ENCODE measurements at places on chromosomes 6 and 20.

- DNase-seq = no peak
- H3K27me3 ChIP-seq = no peaks in the 10 kb centered on the region
- H3K4me3 ChIP-seq = no peak overlapping the region
- no peaks in the 10 kb centered on the region for H3K36me3 ChIP-seq
- H3K4me1 ChIP-seq = no peaks in the 10 kb centered on the region
- H3K27ac ChIP-seq = no peak overlapping the region
These were observed 54.7 kb downstream of the NDUFAF5 start for GRCh38 chr20:13839421-13840092.

GRCh38 chr6:52877168-52877567, 32.3 kb downstream of the GSTA3 start:
- H3K27me3 ChIP-seq = no peaks in the 10 kb centered on the region
- H3K27ac ChIP-seq = no peak overlapping the region
- H3K4me3 ChIP-seq = no peak overlapping the region

GRCh38 chr20:62159839-62160238, 16.3 kb downstream of the SS18L1 start:
- DNase-seq = no peak
- H3K27me3 ChIP-seq = no peaks in the 10 kb centered on the region
- H3K4me1 ChIP-seq = no peaks in the 10 kb centered on the region
- H3K4me3 ChIP-seq = no peak overlapping the region
- H3K36me3 ChIP-seq = peaks cover 65% of the 10 kb centered on the region
- H3K27ac ChIP-seq = no peak overlapping the region

DNA sequence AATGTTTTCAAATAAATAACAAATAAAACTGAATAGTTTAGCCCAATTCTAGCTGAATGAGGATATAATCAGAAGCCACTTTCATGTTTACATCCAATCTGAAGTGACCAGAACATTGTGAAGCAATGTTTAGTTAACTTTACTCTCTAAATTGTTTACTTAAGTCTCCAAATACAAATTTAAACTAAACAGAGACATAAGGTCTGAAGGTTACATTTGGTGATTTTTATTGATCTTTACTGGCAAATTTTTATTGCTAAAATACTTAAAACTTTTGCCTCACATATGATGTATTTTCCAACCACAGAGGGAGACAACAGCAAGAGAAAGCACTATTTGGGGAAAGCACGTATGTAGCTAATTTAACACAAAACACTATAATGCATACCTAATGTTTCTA, 106.8 kb upstream of the THEMIS start:
- H3K27ac ChIP-seq = no peak overlapping the region
- no peak overlapping the region for H3K4me3 ChIP-seq
- H3K36me3 ChIP-seq = no peaks in the 10 kb centered on the region
- H3K4me1 ChIP-seq = no peaks in the 10 kb centered on the region
- no peak for DNase-seq

GRCh38 chr6:31657406-31658157, 1.9 kb downstream of the APOM start:
- DNase-seq = no peak
- H3K27me3 ChIP-seq = no peaks in the 10 kb centered on the region
- H3K4me3 ChIP-seq = no peak overlapping the region
- H3K4me1 ChIP-seq = peaks cover 70% of the 10 kb centered on the region
- H3K36me3 ChIP-seq = peaks cover 34% of the 10 kb centered on the region
- no peak overlapping the region for H3K27ac ChIP-seq

GRCh38 chr6:160427312-160428068, 79.3 kb downstream of the SLC22A3 start:
- H3K36me3 ChIP-seq = no peaks in the 10 kb centered on the region
- no peak for DNase-seq
- H3K27me3 ChIP-seq = no peaks in the 10 kb centered on the region

DNA sequence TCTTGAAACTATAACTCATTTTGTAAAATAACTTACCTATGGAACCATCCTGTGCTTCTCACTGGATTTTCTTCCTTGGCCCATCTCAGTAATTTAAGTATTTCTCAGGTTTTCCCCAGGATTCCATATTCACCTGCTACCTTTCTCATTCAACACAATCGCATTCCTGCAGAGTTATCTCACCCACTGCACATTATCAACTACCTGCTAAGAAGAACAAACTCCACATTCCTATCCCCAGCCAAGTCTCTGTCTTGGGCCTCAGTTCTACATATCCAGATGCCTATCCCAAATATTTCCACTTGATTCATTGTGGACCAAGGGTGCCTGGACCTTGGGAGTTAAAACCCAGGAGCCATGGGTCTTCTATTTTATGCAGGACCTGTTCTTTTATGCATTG, 60.2 kb upstream of the KCNQ5 start:
- no peaks in the 10 kb centered on the region for H3K36me3 ChIP-seq
- no peak for DNase-seq
- no peak overlapping the region for H3K27ac ChIP-seq
- no peaks in the 10 kb centered on the region for H3K4me1 ChIP-seq

DNA sequence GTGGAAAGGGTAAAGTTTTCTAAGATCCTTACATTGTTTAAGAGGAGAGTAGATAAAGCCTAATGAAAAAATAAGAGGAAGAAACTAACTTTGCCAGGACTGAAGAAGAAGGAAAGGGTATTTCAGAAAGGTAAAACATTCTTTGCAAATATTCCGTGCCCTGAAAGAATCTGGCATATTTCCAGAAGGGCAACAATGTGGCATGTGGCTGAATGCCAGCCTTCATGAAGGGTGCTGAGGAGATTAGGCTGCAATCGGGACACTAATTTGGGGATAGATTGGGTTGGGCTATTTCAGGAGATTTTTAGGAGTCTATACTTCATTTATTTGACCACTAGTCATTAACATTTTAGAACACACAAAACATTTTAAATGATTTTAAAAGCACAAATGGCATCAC, 16.2 kb upstream of the UFL1 start:
- no peaks in the 10 kb centered on the region for H3K4me1 ChIP-seq
- H3K36me3 ChIP-seq = no peaks in the 10 kb centered on the region
- H3K27ac ChIP-seq = no peak overlapping the region
- DNase-seq = no peak
- H3K4me3 ChIP-seq = no peak overlapping the region

DNA sequence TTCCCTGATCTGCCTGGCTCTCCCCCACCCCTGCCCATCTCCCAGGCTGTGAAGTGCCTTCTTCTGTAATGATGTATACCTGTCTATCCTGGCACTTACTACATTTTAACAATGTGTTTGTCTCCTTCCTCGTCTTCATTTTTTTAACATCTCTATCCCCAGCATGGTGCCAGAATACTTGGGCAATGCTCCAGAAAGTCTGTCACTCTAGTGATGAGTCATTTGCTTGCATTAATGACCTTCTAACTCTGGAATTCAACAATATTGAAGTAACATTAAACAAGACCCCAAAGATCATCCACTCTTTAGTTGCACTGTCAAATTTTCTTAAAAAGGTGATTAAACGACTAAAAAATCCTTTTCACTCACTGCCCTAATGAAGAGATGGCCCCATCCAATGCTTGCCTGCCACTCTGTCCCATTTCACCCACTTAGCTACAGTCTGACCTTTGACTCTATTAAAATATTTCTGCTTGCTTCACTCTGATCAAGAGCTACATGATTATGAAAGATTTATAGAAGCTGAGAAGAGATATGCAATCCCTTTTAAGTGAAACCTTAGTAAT, 7.7 kb upstream of the KLHL31 start:
- H3K27me3 ChIP-seq = no peaks in the 10 kb centered on the region
- no peak overlapping the region for H3K4me3 ChIP-seq
- no peak for DNase-seq
- H3K4me1 ChIP-seq = peaks cover 9% of the 10 kb centered on the region

DNA sequence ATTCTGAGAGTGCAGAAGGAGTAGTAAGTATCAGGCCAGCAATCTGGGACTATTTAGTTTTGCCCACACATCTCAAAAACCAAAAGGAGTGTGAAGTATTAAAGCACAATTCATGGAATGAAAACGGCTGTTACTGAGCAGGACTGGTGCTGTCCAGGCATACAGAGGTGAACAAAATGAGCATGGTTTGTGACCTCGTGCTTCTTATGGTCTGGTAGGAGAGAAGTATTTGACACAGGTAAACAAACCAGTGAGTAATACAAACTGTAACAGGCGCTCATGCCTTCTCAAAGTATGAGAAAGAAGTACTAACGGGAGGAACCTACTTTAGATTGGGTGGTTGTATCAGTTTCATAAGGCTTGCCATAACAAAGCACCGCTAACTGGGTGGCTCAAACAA, 17.5 kb upstream of the NRN1 start:
- no peaks in the 10 kb centered on the region for H3K36me3 ChIP-seq
- peaks cover 27% of the 10 kb centered on the region for H3K27me3 ChIP-seq
- no peak overlapping the region for H3K4me3 ChIP-seq

All from left lung (tissue), 14 donors.